ENCODE measurements at places on chromosomes 11 and 22.

- DNase-seq, result no peak
Measured at GRCh38 chr11:64951529-64951928, 15.8 kb upstream of the GPHA2 start.

DNA sequence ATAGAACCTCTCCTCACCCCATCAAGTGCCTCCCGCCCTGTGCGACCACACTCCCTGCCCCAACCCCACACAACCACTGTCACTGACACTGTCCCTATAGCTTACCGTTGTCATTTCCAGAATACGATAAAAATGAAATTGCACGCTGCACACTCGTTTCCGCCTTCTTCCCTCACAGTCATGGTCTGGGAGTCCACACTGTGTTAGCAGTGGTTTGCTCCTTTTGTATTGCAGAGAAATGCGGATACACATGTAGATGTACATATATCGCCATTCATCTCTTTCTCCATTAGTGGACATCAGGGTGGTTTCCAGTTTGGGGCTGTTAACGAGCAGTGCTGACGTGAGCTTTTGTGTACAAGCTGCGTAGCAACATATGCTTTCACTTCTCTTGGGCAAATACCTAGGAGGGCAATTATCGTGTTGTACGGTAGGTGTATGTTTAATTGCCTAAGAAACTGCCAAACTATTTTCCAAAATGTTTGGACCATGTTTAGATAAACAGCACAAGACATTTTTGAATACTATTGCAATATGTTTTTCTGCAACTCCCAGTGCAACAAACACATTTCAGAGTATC, 59.2 kb upstream of the CD5 start:
- DNase-seq, result no peak

GRCh38 chr22:22111267-22111751, 128.7 kb upstream of the TOP3B start:
- no peak for DNase-seq

DNA sequence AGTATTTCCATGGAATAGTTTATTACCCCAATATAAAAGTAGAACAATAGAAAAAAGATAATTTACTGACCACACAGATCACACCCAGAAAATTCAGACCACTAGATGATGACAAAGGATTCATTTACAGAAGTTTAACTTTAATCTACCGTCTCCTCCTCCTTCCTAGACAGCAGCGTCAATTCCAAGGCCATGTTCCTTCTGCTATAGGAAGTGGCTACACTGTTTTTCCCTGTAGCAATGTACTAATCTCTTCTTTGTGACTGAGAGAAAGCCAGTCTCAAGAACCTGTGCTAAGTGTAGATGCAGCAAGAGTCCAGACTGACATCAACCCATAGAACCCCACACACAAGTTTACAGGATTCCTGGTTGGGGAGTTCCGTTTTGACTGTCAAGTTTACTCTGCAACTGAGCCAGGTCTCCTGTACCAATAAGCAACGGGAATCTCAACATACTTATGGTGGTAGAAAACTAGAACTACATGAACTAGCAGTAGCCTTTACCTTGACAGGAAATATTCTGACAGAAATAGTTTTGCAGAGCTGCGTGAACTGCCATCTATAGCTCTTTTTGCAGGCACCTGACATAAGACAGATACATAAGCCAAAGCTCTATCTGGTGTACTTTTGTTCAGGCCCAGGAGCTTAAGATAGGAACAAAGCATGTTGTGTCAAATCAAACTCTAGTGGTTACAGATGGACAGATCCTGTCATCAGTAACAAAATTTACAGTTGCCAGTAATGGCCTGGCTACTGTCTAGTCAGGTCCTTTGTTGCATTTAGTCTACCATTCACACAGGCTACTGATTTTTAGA, 42.9 kb downstream of the MRTFA start:
- DNase-seq, result no peak

Data from spinal cord (tissue), 10 donors.